T1000 (cell line): ENCODE measurements at places on chromosomes 3 and 15.

DNA sequence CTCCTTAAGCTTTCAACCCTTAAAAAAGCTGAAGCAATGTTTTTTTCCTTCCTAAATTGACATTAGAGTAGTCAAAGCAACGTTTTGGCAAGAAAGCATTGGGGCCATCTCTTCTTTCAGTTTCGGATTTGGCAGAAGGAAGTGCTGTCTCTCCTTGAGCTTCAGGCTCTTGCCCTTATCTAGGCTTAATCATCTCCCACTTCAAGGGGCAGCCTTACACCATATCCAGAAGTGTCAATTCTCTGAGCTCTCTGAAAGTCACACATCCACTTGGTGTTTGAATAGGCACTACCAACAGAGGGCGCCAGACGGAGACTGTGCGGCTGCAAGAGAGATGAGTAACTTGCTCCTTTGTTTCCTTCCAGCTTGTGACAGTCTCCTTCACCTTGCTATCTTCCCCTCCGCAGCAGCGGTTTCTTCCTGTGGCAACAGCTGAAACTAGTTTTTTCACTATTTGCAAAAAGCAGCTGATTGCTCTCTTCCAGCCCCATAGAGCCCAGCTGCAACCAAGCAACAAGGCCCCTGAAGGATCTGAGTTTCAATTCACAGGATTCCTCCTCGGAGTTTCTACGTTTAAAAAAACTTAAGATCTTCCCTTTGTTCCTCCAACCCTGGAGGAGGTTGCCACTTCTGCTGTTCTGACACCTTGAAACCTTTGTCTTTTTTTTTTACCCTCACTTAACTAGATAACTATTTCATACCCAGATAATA lies 147.0 kb upstream of the SLCO3A1 start:
- no peak for DNase-seq

- DNase-seq: no peak
Measured at GRCh38 chr15:90989040-90989768, 5.1 kb downstream of the PRC1 start.

GRCh38 chr3:36814066-36814717 lies 49.8 kb upstream of the DCLK3 start:
- no peak for DNase-seq

DNA sequence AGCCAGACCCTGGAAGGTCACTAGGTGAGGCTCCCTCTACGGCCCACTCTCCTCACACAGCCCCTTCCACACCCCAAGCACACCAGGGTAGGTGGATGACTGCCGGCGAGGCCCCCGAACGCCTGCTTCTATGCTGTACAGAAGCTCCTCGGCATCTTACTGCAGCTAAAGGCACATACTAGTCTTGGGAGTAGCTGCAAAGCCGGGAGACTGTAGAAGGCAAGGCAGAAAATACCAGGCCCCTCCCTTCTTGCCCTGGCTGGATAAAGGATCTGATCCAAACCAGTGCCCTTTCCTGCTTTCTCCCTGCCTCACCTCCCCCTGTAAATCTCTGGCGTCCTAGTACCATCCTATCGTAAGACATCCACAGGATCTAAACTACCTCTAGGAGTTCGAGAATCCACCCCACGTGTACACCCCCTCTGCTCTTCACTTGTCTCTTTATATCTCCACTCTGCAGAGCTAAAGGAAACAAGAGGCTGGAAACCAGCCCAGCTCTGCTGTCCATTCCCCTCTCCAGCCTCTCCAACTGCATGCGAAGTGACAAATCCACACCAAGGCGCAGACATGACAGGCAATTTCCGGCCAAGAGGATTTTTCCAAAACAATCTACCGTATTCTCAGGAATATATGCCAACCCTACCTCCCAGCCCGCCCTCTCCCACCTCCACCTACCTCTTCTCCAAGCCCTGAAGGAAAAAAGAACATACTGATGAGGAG lies 11.8 kb downstream of the TNK2 start:
- DNase-seq: no peak

DNA sequence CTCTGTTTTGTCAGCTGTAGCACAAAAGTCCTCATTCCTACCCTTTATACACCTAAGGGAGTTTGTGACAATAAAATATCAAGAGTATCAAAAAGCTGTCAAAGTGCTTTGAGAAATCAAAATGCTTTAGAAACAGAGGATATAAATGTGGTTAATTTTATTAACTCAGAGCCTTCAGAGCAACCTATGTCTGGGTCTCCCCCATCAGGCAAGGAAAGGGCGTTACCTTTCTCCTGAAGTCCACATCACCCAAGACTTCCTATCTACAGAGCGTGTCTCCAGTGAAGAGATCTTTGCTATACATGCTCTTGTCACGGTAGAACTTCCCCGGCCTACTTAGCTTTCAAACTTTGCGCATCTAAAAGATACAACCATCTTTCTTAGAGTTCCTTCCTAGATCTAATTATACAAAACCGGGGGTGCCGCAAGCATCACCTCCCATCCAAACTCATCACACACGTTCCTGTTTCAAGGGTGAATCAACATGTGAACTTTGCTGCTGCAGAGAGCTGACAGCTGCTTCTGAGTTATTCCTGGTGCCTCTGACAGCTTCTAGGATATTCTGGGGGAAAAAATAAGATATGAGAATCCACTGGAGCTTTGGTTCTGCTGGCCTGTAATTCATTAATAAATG lies 93.0 kb downstream of the RARB start:
- no peak for DNase-seq

DNA sequence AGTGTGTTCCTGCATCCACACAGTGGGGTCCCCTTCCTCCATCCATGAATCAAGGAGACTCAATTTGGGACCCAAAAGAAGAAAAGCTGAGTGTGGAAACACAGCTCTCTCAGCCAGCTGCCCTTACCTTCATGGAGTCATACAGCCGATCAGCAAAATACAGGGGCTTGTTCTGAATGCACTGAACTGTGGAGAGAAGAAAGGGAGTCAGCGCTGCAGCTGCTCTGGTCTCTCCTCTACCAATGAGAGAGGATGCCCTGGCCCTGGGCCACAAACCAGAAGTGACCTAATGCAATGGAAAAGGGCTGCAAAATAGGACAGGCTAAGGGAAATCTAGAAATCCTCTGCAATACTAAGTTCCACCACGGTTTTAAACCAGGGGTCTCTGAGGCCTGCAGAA lies 46.7 kb downstream of the ANXA2 start:
- no peak for DNase-seq

DNA sequence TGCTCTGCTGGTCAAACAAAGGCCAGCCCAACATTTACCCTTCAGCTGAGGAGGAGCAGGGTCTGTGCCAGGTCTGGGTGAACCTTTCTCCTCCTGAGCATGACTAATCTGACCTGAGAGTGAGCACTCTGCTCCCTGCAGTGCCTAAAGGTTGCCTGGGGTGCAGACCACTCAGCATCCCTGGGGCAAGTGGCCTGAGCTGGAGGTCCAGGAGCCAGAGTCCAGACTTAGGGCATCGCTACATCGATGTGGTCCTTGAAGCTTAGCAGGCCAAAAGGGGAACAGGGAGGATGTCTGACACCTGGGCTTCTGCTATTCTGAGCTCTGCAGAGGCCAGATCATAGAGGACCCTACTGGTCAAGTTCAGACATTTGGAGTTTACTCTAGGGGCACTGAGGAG lies 119.1 kb downstream of the FAM43A start:
- no peak for DNase-seq

DNA sequence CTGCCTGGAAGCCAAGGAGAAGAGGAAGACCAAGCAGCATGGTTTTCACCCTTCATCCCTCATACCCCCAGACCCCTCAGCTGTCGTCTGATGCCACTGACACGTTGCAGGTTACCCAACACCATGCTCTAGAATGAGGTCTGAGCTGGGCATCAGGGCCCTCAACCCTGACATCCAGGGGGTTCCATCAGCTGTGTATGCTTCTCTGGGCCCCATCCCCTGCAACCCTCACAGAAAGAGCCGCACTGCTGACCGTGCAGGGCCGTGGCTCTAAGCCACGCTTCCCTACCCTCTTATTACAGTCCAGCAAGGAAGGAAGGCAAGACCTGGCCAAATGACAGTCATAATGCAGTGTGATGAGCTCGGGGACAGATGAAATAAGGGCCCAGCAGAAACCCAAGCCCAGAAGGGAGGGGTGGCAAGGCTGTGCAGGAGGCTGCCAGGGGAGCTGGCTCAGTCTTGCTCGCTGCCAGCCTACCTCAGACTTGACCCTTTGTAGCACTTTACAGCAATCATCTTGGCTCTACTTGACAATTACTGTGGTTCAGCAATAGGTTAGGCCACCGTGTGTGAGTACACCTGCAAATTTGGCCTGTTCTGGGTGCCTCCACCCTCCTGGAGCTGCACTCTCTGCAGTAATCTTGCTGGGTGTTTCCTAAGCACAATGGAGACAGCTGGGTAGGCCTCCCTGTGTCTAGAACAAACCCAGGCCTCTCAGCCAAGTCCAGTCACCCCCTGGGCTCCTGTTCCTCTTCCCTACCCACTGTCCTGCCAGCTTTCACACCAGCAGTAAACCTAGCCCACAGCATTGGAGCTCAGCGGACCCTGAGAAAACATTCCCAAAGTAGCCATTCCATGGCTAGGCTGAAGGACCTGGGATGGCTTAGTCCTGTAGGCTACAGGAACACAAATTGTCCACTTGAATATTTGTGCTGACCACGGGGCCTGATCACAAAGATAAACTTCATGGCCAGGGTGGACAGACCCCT lies 115.3 kb upstream of the NEO1 start:
- DNase-seq: no peak

- no peak for DNase-seq
Measured at GRCh38 chr3:183381673-183382072, 46.7 kb downstream of the MCF2L2 start.

DNA sequence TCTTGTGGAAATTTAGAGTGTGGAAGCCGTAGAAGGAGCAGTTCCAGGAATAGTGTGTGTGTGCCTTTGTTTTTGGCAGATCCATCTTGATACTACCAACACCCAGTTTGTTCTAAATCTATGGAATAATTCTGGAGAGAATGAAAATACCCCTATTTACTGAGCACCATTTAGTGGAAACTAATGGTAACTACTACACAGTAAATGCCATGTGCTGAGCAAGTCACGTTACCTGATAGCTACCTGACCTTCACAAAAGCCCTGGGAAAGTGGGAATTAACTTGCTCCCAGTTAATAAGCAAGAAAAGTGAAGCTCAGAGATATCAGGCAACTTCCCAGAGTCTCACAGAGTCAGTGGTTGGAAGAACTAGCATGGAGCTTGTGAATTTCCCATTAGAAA lies 137.7 kb downstream of the ARPP21 start:
- no peak for DNase-seq

- DNase-seq: no peak
Measured at GRCh38 chr15:100601163-100601562, 821 bp downstream of the LINS1 start.

DNA sequence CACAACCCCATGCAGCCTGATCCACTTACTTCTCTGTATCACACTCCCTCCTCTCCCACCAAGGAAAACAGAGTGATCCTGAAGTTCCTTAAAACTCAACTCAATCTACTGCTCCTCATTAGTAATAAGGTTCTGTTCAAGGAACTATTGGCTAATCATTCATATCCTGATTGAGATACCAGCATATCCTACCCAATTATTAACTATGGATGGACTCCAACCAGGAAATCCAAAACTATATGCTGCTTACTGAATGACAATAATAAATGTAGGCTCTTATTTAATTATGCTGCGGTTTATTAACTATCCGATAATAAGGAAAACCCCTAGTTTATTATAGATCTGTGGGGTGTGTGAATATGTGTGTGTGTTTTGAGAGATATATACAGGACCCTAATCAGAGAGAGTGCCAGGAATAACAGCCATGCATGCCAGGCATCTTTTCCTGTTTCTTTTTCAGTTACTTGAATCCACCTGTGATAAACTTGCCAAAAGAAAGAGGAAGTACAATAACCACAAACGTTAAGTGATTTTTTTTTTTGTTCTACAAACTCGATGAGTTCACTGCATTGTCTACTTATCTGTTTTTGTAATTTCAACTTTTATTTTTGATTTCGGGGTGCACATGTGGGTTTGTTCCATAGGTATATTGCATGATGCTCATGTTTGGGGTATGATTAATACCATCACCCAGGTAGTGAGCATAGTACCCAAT lies 1031.7 kb upstream of the CFAP20DC start:
- DNase-seq: no peak

- DNase-seq: no peak
Measured at GRCh38 chr15:60914360-60914759, 314.7 kb downstream of the RORA start.

DNA sequence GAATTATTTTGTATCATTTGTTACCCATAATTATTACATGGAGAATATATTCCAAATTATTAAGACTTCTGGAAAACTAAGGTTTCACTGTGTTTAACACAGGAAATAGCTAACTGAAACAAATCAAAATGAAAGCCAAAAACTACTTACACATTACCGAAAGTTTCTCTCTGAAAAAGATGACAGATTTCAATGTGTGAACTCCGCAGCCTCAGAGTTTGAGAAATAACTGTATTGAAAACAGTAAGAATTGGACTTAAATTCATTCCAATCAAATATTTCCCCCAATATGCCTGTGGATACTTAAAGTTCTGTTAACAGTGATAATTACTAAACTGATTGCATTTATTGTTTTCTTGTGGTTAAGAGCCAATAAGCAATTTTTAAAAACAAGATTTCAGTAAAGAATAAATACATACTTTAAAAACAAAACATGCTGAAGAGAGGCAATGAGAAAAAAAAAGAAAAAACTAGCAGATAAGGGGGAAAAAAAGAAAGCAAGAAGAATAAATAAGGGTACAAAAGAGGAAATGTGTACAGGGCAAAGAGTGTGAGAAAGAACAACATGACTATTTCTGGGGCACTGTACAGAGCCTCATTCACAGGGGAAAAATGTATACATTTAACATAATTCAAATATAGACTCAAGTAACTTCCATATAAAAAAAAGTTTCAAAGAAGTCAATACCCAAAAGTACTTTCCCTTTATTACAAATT lies 30.7 kb downstream of the DENND4A start:
- DNase-seq: no peak

- DNase-seq: no peak
Measured at GRCh38 chr3:102181175-102181920, 253.5 kb upstream of the ZPLD1 start.

DNA sequence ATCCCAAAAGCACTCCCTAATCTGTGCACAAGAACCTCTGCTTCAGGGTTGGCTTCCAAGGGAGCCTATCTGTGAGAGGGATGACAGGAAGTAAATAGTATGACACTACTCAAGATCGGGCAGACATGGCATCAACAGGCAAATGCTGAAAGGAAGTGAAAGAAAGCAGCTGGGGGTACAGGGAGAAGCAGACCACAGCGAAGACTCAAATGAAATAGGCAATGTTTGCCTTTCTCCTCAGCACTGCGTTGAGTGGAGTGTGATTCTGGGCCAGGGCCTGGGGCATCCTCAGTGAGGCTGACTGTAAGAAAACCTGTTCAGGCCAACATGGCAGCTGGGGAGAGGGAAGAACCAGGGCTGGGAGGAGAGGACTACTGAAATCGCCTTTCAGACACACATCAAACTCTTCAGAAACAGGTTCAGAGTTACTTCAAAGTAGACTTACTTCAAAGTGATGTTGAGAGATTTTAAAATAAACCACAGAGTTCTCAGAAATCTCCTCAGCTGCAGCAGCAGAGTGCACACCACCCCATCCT lies 96.6 kb downstream of the SLC9A9 start:
- no peak for DNase-seq

- no peak for DNase-seq
Measured at GRCh38 chr3:74331711-74332110, 282.7 kb downstream of the CNTN3 start.
